Stimulated activated CD8-positive, alpha-beta memory T cell treated with anti-CD3 and anti-CD28 coated beads, Interleukin-7, amount 100 ng/mL, for 1 hour (primary cell): ENCODE measurements at places on chromosomes 4 and X.

GRCh38 chr4:76292730-76293129 lies 13.8 kb upstream of the STBD1 start:
- DNase-seq = no peak

DNA sequence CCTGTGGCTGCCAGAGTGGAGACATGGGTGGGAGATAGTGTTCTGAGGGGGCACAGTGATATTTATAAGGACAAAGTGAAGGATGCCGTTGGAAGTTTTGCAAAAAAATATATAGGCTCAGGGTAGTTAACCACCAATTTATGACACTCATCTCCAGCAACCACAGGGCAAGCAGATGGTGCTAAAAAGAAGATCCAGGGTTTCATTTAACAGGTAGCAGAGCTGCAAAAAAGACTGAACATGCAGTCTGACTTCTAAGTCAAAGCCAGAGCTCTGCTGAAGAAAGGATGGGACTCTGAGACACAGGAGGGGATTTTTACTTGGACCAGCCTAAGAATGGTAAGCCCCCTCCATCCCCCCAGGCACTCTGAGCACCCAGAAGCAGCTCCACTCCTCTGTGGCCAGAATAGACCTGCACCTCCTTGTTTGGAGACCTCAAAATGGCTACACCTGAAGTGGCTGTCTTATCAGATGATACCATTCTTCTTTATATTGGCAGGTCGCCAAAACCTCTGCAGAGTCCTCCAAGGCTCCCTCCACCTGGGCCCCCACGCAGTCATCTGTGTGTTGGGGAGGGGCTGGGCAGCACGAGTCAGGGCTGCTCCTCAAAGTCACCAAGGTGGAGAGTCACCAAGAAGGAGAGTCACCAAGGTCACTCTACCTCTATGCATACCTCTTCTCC lies 161.4 kb upstream of the FAM9B start:
- DNase-seq = no peak

GRCh38 chrX:103539695-103540094 lies 20.4 kb upstream of the RAB40A start:
- no peak for DNase-seq

DNA sequence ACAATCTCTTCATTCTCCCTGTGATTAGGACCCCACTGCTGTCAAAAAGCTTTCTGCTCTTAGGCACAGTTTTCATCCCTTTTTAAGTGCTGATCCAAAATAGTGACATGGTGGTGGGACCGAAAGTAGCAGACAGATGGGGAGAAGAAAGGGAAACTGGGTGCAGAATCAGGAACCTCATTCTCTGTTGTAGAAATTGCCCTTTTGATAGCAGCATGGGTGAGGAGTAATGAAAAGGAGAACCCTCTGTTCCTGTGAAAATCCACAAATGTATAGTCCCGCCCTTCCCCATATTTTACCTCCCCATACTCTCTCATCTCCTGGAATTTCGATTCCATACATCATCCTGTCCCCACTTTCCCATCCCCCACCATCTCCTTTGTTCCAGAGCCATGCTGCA lies 126.5 kb downstream of the STIM2 start:
- no peak for DNase-seq

DNA sequence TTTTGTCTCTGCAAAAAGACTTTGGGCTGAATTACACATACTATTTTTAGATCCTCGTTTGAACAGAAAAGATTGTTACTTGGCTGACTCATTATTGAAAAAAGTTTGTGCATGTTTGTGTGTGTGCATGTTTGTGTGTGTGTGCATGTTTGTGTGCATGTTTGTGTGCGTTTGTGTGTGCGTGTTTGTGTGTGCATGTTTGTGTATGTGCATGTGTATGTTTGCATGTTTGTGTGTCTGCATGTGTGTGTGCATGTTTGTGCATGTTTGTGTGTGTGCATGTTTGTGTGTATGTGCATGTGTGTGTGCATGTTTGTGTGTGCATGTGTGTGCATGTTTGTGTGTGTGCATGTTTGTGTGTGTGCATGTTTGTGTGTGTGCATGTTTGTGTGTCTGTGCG lies 201.1 kb upstream of the FAT1 start:
- DNase-seq = no peak

DNA sequence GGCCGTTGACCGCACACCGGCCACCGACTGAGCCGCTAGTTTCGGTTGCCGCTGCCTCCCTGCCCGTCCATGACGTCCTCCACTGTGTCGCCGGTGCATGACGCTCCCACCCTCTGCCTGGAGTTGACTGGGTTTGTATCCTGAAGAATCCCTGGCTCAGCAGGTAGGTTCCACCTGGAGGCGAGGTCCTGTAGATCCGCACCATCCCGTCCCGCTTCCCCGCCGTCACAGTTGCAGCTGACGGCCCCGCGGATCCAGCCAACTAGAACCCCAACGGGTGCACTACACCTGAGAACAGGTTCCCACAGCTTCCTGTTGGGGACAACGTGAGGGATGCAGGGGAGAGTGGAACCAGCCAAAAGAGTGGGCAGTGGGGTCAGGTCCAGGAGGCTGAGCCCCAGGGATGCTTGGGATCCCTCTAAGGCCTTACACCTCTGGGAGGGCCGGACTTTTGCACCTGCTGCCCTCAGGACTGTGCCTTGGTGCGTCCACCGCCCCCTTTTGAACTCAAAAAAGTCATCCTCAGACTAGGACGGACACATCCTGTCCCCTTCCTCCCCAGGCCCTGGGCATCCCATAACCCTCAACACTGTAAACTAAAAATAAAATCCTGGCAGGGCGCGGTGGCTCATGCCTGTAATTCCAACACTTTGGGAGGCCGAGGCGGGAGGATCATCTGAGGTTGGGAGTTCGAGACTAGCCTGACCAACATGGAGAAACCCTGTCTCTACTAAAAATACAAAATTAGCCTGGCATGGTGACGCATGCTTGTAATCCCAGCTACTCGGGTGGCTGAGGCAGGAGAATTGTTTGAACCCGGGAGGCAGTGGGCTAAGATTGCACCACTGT lies 1.1 kb upstream of the SLBP start:
- no peak for DNase-seq

DNA sequence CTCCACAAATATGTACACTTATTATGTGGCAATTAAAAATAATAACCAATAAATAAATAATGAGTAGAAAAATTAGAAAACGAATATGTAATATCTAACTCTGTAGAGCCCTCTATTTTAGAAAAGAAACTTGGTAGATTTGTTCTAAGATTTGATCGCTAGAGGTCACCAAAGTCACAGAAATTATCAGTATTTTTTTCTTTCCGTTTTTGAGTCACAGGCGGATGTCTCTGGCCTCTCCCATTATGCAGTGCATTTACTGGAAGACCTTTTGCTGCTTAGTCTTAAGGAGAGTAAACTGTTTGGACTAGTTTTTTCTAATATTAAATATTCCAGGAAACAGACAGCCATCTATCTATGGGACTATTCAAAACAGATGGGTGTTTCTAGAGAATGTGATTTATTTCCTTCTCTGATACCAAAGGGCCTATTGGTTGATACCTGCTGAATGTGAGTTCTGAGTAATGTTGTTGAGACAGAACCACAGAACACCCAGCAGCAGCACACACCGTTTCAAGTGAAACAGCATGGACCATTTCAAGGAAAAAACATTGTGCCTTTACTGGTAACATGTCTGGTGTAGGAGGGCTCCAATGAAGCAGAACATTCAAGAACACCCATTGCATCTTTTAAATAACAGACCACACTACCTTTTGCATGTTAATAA lies 34.0 kb upstream of the GYPA start:
- DNase-seq = no peak

- DNase-seq = no peak
Measured at GRCh38 chr4:81214881-81215868, at the start of gene PRKG2. TSS of gene PRKG2 (minus strand) at chr4:81215222. CDS start at chr4:81205047, 10,175 bp downstream.

GRCh38 chrX:132740316-132741123 lies 217.9 kb downstream of the HS6ST2 start:
- DNase-seq = no peak

GRCh38 chr4:110484029-110484428 lies 8.1 kb downstream of the ENPEP start:
- no peak for DNase-seq

DNA sequence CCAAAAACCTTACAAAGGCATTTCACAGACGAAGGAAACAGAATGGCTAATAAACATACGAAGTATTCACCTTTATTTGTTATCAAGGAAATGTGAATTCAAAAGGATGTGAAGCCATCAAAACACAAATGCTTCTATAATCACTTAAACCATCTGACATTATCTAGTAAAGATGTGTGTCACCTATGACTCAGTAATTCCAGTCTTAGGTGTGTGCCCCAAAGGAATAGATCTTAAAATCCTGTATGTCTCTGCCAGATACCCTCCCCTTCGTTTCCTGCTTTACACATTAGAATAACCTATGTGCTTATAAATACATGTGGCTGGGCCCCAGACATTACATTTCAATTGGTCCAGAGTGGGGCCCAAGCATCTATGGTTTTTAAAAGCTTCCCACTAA lies 41.8 kb upstream of the CEP135 start:
- no peak for DNase-seq

DNA sequence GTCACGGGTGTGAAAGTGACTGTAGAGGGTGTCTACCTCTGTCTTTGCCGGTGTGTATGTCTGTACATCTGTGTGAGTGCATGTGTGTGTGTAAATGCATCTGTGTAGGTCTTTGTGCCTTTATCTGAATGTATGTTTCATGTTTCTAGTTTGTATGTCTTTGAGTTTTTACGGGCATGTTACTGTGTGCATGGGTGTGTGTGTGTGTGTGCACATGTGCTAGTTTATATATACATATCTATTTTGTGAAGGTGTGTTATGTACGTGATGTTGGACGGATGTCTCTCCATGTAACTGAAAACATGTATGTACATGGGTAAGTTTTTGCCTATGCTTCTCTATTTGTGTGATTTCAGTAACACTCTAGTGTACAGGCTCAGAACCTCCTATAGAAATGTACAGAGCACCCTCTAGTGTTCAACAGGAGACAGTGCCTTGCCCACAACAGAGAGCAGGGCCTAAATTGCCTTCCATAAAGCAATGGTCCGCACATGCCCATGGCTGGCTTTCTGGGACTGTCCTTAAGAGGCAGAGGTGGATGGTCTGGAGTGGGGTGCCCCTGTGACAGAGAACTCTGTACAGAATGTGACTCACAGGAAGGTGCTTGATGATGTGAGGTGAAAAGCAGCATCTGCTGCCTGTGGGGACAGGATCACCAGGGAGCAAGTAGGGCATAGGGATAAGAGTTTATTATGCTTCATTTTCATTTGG lies 343.5 kb downstream of the RAPGEF2 start:
- no peak for DNase-seq

DNA sequence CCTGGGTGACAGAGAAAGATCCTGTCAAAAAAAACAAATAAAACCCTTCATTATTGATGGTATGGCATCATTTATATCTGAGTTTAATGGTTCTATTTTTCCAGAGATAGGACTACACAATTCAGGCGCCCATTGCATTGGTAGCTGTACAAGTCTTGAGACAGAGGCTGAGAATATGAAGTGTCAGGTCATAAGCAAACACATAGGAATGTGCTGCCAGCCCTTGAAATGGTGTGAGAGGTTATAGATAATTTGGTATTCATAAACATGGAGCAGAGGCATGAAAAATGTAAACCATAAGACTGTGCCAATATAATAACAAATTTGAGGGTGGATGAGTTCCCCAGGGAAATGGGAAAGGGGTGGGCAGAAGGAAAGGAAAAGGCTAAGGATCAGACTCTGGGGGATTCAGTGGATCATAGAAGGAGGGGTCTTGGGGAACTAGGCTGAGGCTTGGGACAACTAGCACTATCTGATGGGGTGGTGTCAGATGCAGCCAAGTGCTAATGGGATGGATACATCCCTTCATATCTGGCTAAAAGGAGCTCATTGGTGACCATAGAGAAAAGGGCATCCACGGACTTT lies 50.8 kb downstream of the MAOA start:
- no peak for DNase-seq

DNA sequence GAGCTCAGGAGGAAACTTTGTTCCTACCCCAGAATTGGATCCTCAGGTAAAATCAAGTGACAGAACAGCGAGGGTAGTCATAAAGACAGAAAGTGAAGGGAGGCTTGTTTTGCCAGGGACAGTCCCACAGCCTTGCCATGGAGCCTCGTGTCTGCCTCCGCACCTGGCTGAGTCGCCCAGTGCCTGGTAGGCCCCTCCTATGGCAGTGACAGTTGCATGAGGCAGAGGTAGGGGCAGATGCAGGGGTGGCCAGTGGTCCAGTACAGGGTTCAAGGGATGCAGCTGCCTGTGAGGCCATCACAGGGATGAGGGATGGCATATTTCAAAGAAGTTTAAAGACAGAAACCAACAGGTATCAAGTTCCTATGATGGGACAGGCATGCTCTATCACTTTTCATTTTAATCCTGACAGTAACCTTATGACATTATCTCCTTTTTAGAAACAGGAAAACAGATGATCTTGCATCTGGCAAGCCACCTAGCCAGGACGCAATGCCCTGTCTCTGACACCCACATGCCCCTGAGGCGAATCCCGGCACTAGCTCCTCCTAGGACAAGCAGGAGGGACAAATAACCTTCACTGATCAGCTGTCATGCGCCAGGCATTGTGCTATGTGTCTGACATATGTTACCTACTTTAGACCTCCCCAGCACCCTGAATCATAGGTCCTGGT lies 127.4 kb upstream of the ENPP6 start:
- no peak for DNase-seq

DNA sequence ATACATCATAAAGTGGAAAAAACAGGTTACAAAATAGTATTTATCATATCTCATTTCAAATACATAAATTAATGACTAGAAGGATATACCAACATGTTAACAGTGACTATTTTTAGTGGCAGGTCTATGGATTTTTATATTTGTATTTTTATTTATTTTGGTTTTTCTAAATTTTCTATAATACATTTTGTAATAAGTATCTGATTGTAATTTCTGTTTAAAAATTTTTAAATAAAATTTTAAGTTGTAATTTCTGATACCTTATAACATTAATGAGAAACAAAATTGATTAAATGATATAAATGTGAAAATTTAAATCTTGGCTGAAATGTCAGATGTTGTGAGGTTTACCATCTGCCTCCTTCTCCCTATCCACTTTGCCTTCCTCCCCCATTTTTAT lies 2.5 kb downstream of the NONO start:
- no peak for DNase-seq

- no peak for DNase-seq
Measured at GRCh38 chrX:103585411-103586313, at the start of gene TCEAL4. TSS of gene TCEAL4 (plus strand) at chrX:103585515. CDS start at chrX:103586676, 1,161 bp downstream.

GRCh38 chr4:79272126-79272525 lies 53.7 kb downstream of the NAA11 start:
- no peak for DNase-seq

DNA sequence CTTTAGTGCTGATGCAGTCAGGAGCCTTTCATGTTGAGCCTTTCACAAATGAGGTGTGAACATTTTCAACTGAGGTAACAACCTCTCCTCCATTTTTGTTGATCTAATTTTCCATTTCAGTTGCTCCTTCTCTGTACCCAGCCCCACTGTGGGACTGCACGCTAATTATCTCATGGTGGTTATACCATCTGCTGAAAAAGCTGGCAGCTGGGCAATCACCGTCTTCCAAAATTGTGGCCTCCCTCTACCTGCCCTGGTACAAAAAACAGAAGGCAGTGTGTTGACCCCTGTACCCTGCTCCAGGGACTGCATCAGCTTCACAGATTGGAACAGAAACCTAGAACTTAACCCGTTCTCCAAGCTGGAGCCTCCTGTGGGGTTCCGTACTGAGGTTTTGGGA lies 72.4 kb upstream of the LONRF3 start:
- no peak for DNase-seq
